ENCODE measurements at places on chromosomes 16 and 17. TPM values are rescaled to one million over a fixed set of nuclear protein-coding genes. Genes with fewer than 3 reads are reported as not detected.
A peak's percentile ranks its signal among the peaks of the same experiment; 100 is the strongest.

GRCh38 chr16:72996291-72997062 is 51.5 kb downstream of the ZFHX3 start:
- H3K36me3 ChIP-seq = no peaks in the 10 kb centered on the region
- H3K4me3 ChIP-seq = no peak overlapping the region
- H3K27ac ChIP-seq = no peak overlapping the region
- no peak for DNase-seq
- no peaks in the 10 kb centered on the region for H3K4me1 ChIP-seq

- H3K27ac ChIP-seq = no peak overlapping the region
- H3K36me3 ChIP-seq = no peaks in the 10 kb centered on the region
- no peak overlapping the region for H3K4me3 ChIP-seq
Observed at GRCh38 chr16:66849021-66849420, 4.8 kb downstream of the CA7 start.

The SLC13A2 gene
- not detected for total RNA-seq

DNA sequence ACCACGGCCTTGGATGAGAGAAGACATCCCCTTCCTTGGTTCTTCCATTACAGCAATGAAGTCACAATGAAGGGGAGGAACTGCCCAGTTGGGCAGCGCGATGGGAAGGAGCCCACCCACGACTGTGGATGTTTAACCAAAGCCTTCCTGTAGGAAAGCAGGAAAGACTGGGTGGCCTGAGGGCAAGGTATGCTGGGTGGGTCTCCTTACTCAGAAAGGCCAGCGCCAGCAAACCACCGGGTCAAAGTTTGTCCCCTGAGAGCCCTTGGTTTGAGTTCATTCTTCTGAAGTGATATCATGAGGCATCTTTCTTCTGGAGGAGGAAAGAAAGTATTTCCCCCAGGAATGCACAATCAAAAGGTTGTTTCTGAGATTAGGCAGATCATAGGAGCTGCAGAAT is 105.2 kb downstream of the C16orf95 start:
- no peaks in the 10 kb centered on the region for H3K27me3 ChIP-seq
- DNase-seq = no peak
- H3K4me1 ChIP-seq = no peaks in the 10 kb centered on the region
- H3K27ac ChIP-seq = no peak overlapping the region

The C16orf86 gene
- total RNA-seq = 1.9 TPM

The ADORA2B gene
- 0.95 TPM for total RNA-seq

GRCh38 chr16:84004442-84004841 is 36.4 kb downstream of the NECAB2 start:
- no peaks in the 10 kb centered on the region for H3K36me3 ChIP-seq
- H3K27me3 ChIP-seq = no peaks in the 10 kb centered on the region
- H3K4me3 ChIP-seq = no peak overlapping the region
- no peak for DNase-seq
- no peak overlapping the region for H3K27ac ChIP-seq
- no peaks in the 10 kb centered on the region for H3K4me1 ChIP-seq

GRCh38 chr17:39782481-39782880 is 44.7 kb downstream of the GRB7 start:
- H3K27ac ChIP-seq = no peak overlapping the region
- no peaks in the 10 kb centered on the region for H3K27me3 ChIP-seq
- H3K36me3 ChIP-seq = peaks cover 9% of the 10 kb centered on the region
- H3K4me1 ChIP-seq = peaks cover 61% of the 10 kb centered on the region
- no peak overlapping the region for H3K4me3 ChIP-seq

- no peak for DNase-seq
- no peaks in the 10 kb centered on the region for H3K27me3 ChIP-seq
- no peaks in the 10 kb centered on the region for H3K4me1 ChIP-seq
- peaks cover 7% of the 10 kb centered on the region for H3K36me3 ChIP-seq
- H3K4me3 ChIP-seq = no peak overlapping the region
Observed at GRCh38 chr17:59810894-59811153, 81.9 kb downstream of the TUBD1 start.

The DPEP3 gene
- total RNA-seq = 0.18 TPM

- H3K27me3 ChIP-seq = peaks cover 5% of the 10 kb centered on the region
- H3K27ac ChIP-seq = peak overlapping the region; percentile 75
- H3K4me1 ChIP-seq = peaks cover 27% of the 10 kb centered on the region
- H3K36me3 ChIP-seq = no peaks in the 10 kb centered on the region
- no peak for DNase-seq
- peak overlapping the region; percentile 53 for H3K4me3 ChIP-seq
Observed at GRCh38 chr17:67993998-67994361, 2.3 kb downstream of the C17orf58 start.

DNA sequence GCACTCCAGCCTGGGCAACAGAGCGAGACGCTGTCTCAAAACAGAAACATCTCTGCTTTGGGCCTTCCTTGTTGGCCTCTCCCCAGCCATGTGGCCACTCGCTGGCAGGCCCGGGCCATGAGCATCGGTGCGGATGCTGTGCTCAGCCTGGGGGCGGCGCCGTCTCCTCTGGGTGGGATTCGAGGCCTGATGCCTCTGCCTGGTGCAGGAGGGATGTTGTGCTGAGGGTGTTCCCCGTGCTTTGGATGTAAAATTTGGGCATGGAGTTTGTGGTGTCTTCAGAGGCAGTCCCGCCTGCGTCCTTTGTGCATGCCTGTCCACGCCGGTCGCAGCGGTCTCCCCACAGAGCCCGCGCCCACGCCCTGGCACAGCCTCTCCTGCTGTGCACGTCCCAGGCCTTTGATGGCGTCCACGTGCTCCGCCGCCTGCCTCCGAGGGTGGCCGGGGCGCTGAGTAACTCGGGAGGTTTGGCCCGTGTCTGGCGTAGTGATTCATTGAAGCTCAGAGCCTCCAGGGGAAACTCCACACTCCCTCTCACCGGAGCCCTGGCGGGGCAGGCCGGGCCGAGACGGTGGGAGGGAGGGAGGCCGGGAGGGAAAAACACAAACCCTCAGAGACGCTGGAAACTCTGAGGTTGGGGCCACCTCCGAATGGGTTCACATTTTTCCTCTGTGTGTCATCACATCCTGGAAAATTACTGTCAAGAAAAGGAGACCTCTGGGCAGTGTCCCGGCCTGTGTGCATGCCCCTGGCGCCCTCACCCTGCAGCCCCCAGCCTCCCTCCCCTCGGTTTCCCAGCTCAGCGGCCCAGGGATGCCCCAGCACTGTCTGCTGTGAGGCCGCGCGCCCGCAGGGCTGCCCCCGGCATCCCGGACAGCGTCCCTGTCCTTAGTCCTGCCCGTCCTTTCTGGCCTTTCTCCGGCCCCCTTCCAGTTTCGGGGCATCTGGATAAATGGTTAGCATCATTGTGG is 19.0 kb downstream of the CENPX start:
- H3K36me3 ChIP-seq = no peaks in the 10 kb centered on the region
- no peaks in the 10 kb centered on the region for H3K27me3 ChIP-seq
- no peak for DNase-seq
- no peaks in the 10 kb centered on the region for H3K4me1 ChIP-seq
- H3K27ac ChIP-seq = no peak overlapping the region

DNA sequence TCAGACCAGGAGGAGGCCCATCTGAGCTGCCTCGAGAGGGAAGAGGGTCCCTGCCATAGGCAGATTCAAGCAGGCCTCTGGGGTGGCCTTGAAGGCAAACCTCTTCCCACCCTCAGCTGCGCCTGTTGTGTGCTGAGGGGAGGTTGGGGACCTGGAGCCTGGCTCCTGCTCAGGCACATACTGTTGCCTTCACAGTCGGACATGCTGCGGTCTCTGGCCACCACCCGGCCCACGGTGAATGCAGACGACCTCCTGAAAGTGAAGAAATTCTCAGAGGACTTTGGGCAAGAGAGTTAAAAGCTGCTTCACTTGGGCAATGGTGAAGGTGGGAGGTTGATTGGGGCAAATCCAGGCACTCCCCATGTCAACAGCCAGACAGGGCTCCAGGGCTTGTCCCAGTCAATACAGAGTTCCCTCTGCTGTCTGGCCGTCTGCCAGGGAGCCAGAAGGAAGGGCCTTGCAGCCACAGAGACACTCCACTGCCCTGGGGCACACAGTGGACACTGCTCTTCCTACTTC is 6.3 kb downstream of the PDF start:
- no peak overlapping the region for H3K27ac ChIP-seq
- H3K36me3 ChIP-seq = peaks cover 32% of the 10 kb centered on the region
- DNase-seq = no peak
- peaks cover 31% of the 10 kb centered on the region for H3K4me1 ChIP-seq
- H3K27me3 ChIP-seq = no peaks in the 10 kb centered on the region
- H3K4me3 ChIP-seq = no peak overlapping the region

The ACSM3 gene
- total RNA-seq = 7.3 TPM

The CMTM2 gene
- total RNA-seq = 0.24 TPM

The CD7 gene
- total RNA-seq = 186 TPM

- no peaks in the 10 kb centered on the region for H3K4me1 ChIP-seq
- no peak overlapping the region for H3K27ac ChIP-seq
- H3K27me3 ChIP-seq = no peaks in the 10 kb centered on the region
- DNase-seq = no peak
- H3K36me3 ChIP-seq = no peaks in the 10 kb centered on the region
- no peak overlapping the region for H3K4me3 ChIP-seq
Observed at GRCh38 chr17:4160294-4160859, 17.4 kb downstream of the CYB5D2 start.

DNA sequence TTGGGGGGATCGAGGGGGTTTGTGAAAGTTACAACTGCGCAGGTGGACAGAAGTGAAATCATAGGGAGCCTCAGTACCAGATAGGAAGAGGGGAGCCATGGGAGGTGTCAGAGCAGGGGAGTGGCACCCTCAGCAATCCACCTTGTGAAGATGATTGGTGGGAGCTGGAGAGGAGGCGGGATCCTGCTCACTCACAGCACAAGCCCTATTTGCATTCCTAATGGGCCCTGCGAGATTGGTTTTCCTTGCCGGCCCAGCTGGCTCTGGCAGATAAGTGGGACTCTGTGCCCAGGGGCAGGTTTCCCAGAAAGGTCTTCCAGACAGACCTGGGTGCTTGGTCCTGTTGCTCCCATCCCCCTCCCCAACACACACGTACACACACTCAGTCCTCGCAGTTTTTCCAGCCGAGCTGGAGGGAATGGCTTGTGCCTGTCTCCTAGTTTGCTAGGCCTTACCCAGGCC is 9.4 kb downstream of the WNT3 start:
- no peak overlapping the region for H3K4me3 ChIP-seq
- no peaks in the 10 kb centered on the region for H3K4me1 ChIP-seq
- H3K27me3 ChIP-seq = peaks cover 10% of the 10 kb centered on the region

DNA sequence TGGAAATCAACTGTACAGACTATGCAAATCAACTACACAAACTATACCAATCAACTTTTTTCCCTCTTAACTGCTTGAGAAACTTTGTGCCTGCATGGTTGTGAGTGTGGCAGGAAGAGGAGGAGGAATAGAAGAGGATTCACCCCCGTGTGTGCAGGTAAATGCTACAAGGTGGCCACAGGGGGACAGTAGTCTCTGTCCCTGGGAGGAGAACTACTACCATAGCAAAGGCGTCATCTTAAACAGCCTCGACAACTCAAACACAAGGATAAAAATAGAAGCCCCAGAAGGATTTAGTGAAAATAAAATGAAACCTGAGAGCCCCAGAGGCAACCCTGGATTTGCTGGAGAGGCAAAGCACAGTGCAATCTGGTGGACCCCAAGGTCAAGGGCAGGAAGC is 199.5 kb upstream of the DYNLRB2 start:
- H3K27me3 ChIP-seq = no peaks in the 10 kb centered on the region
- no peak overlapping the region for H3K4me3 ChIP-seq
- DNase-seq = no peak
- H3K27ac ChIP-seq = no peak overlapping the region
- H3K4me1 ChIP-seq = no peaks in the 10 kb centered on the region
- no peaks in the 10 kb centered on the region for H3K36me3 ChIP-seq

- DNase-seq = no peak
- peaks cover 28% of the 10 kb centered on the region for H3K4me1 ChIP-seq
- H3K27me3 ChIP-seq = no peaks in the 10 kb centered on the region
- peaks cover 7% of the 10 kb centered on the region for H3K36me3 ChIP-seq
Observed at GRCh38 chr17:81681672-81682071, 1.9 kb downstream of the ARL16 start.

DNA sequence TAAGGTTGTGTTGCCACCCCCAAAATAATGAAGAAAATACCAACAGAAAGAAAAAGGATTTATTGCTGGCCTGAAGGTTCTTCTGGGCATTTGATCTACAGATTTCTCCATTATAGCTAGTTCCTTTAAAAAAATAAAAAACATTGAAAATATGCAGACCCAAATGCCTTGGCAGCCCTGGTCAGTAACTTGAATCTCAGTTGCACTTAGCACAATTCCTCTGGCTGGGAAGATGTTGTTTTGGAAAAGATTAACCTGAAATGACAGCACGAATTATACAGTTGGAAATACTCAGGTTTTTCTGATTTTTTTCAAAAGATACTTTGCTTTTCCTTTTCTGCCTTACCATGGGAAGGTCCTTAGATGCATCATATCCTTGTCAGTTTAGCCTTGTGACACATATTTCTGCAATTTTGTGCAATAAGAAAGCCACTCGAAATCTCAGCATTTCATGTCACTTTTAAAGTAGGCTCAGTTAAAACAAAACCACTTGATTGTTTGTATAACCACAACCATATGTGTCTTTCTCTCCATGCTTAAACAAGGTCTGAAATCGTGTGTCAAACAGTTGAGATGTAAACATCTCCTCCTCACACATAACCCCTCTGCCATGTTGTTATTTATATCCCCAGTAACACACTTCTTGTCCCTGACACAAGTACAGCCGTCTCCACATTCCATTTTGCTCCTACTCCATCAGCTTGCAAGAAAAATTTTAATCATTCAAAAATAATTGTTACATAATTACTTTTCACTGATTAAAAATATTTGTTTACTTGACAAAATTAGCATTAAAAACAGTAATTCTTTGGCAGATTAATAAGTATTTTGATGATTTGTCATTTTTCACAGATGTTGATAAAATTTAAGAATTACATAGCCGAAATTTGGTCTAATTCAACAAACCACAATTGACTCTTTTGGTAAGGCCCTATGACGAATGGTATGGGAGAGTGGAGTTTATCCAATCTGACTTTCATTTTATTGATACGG is 61.1 kb downstream of the SIAH1 start:
- no peak overlapping the region for H3K4me3 ChIP-seq
- no peak for DNase-seq
- no peaks in the 10 kb centered on the region for H3K27me3 ChIP-seq
- no peaks in the 10 kb centered on the region for H3K4me1 ChIP-seq

- DNase-seq = no peak
- H3K27ac ChIP-seq = no peak overlapping the region
- H3K27me3 ChIP-seq = no peaks in the 10 kb centered on the region
- H3K4me1 ChIP-seq = no peaks in the 10 kb centered on the region
- no peaks in the 10 kb centered on the region for H3K36me3 ChIP-seq
Observed at GRCh38 chr16:47946092-47946491, 209.7 kb downstream of the ABCC12 start.

The CD300LB gene
- total RNA-seq = not detected

- H3K27me3 ChIP-seq = no peaks in the 10 kb centered on the region
- no peak overlapping the region for H3K4me3 ChIP-seq
- no peaks in the 10 kb centered on the region for H3K36me3 ChIP-seq
- H3K4me1 ChIP-seq = no peaks in the 10 kb centered on the region
Observed at GRCh38 chr16:22955461-22956070, 141.6 kb downstream of the HS3ST2 start.

All from CD8-positive, alpha-beta memory T cell (primary cell).